ENCODE measurements at places on chromosomes 7 and 10.
A peak's percentile ranks its signal among the peaks of the same experiment; 100 is the strongest.

DNA sequence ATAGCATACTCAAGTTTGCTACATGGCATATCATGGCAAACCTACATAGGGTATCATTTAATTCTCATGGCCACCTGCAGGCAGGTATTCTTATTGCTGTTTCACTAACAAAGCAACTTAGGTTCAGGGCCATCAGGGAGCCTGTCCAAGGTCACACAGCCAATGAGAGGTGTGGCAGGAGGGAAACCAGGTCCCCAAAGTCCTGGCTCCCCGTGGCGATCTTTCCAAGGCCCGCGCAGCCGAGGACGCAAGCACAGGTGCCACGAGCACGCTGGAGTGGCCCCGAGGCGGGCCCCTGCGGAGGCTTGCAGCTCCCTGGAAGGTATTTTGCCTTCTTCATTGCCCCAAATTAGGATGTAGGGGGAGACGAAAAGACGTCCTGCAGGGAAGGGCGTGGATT, 20.8 kb downstream of the PRKAG2 start:
- no peak for DNase-seq

- no peak for DNase-seq
Measured at GRCh38 chr7:77537778-77538280, 734 bp downstream of the PTPN12 start.

DNA sequence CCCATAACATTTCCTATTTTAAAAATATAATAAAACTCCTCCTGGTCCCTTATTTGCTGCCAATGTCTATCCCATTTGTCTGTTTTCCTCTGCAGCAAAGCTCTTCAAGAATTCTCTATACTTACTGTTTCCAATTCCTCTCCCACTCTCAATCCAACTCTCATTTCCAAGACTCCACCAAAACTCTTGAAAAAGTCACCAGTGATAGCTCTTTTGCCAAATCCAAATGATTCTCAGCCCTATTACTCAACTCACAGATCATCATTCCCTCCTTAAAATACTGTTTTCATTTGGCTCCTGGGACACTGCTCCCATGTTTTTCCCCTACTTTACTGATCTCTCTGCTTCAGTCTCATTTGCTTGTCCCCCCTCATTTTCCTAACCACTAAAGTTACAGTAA, 139.4 kb downstream of the HIBADH start:
- no peak for DNase-seq

DNA sequence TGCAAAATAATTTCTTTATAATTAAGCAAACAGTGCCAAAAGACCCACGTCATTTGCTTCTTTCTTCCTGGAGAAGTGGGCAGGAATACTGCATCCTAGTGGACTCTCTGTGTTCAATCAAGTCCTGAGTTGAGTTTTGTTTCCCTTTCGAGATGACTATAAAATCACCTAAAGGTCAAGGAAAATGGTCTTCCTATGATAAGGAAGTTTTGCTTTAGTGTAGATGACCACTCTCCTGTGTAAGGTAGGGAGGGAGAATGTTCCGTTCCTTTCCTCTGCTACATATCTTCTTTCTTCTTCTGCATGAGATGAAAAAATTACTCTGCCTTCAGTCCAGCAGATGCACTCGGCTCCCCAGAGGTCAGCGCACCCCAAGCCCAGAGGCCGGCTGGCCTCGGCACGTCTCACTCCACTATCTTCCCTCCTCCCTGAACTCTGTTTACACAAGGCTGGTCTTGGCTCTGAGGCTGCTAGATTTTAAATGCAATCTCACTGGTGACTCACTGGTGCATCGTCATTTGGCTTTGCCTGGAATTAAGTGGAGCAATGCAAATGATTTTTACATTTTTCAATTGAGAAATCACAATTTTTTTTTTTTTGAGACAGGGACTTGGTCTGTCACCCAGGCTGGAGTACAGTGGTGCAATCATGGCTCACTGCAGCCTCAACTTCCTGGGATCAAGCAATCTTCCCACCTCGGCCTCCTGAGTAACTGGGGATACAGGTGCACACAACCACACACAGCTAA, 18.6 kb upstream of the VDAC2 start:
- no peak for DNase-seq

DNA sequence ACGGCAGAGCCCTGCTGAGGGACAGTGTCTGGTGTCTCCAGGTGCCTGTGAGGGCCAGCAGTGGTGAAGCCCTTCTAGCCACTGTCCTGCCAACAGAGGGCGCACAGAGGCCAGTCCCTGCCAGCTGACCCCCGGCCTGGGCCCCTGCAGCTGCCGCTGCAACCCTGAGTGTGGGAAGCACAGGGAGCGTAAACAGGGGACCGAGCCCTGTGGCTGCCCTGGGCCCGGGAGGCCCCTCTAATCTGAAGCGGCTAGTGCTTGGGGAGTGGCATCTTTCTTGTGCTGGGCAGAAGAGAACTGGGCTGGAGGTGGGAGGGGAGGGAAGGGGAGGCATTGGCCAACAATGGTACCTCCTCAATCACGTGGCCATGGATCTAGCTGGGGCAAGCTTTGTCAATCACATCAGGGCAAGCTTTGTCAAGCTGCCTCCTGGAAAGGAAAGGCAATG, 34.6 kb downstream of the TRIM8 start:
- peak; percentile 89 for DNase-seq

GRCh38 chr7:69018200-69018599, 580.1 kb upstream of the AUTS2 start:
- no peak for DNase-seq

DNA sequence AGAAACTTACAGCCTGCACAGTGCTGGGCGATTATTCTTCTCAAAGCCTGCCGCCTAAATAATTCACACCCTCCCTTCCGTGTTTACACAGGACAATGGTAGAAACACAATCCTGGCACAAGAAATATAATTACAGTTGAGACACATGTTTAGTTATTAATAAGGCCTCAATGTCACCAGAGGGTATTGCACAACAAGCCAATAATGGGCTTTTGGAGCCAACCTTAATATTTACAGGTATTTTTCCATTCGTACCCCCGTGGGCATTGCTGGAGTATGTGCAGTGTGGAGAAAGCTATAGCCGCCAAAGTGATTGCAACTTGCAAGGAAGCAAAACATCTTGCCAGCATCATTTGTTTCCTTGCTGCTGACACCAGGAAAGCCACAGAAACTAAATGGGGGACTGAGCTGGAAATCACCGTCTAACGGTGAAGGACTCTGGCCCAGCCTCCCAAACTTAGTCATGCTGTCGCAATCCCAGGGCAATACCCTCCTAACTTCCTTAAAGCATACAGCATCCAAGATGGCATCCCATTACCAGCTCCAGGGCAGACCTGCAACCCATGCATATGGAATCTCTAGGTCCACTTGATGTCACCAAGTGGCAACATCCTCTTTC, 8.6 kb downstream of the CALN1 start:
- no peak for DNase-seq

GRCh38 chr7:128890306-128891109, 20.0 kb downstream of the KCP start:
- DNase-seq: no peak

DNA sequence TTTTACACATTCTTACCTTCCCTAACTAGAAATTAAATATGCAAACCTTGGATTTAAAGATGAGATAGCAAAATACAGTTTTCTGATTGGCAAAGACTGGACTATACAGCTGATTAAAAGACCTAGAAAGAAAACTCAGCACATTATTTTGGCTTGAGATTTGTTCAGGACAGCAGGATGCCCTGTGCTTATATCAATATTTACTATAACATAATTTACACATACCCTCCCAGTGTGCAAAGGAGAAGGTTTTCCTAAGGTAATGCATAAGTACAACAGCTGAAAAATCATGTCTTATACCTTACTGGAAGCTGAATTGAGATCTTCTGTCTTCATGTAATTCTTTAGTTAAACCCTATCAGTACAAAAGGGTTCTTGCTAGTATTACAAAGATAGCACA, 458.6 kb downstream of the PARD3 start:
- no peak for DNase-seq
